HepG2 (cell line): ENCODE measurements at places on chromosomes 5 and 9. TPM values are rescaled to one million over a fixed set of nuclear protein-coding genes. Genes with fewer than 3 reads are reported as not detected.

The SLCO6A1 gene
- total RNA-seq: 0.31 TPM in 1 of 2 replicates, not detected in the other

- peaks cover 24% of the 10 kb centered on the region for H3K4me1 ChIP-seq
- no peaks in the 10 kb centered on the region for H3K27me3 ChIP-seq
- no peak overlapping the region for H3K27ac ChIP-seq
Measured at GRCh38 chr9:107749787-107750444, 260.3 kb upstream of the KLF4 start.

The TMOD1 gene
- 0.04 TPM in 1 of 2 replicates, not detected in the other for total RNA-seq

DNA sequence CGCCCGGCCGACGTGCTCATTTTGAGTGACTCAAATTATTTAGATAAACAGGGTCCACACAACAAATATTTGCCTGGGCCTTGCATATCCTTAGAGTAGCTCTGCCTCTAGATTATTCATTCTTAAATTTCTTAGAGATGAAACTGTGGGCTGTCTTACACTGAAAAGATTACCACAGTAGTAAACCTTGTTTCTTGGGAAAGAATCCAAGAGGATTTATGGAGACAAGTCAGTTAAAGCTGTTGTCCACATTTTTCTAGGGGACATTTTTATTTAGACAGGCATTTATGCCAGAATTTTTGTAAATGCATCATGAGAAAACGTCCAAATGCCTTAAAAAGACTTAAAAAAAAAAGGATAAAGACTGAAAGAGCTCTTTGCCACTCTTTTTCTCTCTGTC lies 32.6 kb upstream of the RANBP3L start:
- no peak overlapping the region for H3K4me3 ChIP-seq
- H3K27ac ChIP-seq: no peak overlapping the region
- H3K27me3 ChIP-seq: no peaks in the 10 kb centered on the region; the same call in 1 of the 2 replicates
- H3K36me3 ChIP-seq: no peaks in the 10 kb centered on the region
- no peak for DNase-seq
- H3K4me1 ChIP-seq: no peaks in the 10 kb centered on the region

DNA sequence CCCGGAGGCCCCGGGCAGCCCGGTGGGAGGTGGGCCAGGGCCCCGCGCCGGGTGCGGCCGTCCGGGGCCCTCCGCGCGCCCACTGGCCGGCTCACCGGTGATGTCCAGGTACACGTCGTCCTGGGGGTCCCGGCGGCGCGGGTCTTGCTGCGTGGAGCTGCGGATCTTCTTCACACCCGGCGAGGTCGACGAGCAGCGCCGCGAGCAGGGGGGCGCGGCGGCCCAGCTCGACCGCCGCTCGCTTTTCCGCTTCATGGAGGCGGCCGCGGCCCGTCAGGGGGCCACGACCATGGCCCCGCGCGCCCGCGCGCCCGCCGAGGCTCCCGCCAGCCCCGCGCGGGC lies 548 bp downstream of the CDC14B start:
- no peak for DNase-seq
- peak overlapping the region; percentile 65 for H3K27ac ChIP-seq
- H3K4me1 ChIP-seq: peaks cover 43% of the 10 kb centered on the region
- peak overlapping the region; percentile 87; the same call in 1 of the 2 replicates for H3K4me3 ChIP-seq
- H3K36me3 ChIP-seq: no peaks in the 10 kb centered on the region

The GABBR2 gene
- 0.02 TPM in 1 of 2 replicates, not detected in the other for total RNA-seq

DNA sequence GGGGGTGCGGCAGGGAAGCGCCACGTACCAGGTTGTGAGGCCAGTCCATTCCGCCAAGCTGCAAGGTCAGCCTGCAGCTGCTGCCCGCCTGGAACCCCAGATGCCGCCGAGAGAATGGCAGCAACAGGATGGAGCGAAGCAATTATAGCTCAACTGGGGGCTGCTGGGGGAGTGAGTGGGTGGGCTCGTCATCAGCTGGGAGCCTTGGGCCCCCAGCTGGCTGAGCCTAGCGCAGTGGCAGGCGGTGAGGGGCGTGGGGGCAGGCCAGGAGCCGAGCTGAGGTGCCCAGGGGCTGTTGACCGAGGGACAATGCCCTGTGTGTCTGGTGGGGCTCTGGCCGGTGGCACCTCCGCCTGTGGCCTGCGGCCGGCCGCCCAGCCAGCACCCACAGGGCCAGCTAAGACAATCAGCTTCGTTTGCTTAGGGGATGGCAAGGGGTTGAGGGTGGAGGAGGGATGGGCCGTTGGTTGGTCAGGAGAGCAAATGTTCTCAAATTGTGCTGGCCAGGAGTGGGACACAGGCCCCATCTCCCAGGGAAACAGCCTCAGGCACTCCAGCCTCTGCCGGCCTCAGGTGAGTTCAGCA lies at the start of gene IL17B:
Gene IL17B (minus strand): TSS at position 116 of the 585 bp plus-strand sequence. CDS start 67 bp downstream, at position 49.
- H3K36me3 ChIP-seq: no peaks in the 10 kb centered on the region
- H3K4me3 ChIP-seq: no peak within 1 kb of the TSS; the same call in 1 of the 2 replicates
- H3K4me1 ChIP-seq: peaks cover 57% of the 10 kb centered on the region
- no peaks in the 10 kb centered on the region for H3K27me3 ChIP-seq
- DNase-seq: no peak
- peak within 1 kb of the TSS; percentile 5 for H3K27ac ChIP-seq

The PCDHGA4 gene
- 0.15 and 0.58 TPM in 2 replicates for total RNA-seq

- H3K27ac ChIP-seq: no peak overlapping the region
- H3K4me3 ChIP-seq: no peak overlapping the region
- no peaks in the 10 kb centered on the region for H3K36me3 ChIP-seq
Measured at GRCh38 chr5:180648658-180649296, 623 bp downstream of the FLT4 start.

The PPP3R2 gene
- total RNA-seq: not detected in 2 replicates

GRCh38 chr9:127637322-127637847 lies 25.3 kb downstream of the STXBP1 start:
- H3K27ac ChIP-seq: no peak overlapping the region
- peak; percentile 38 for DNase-seq
- peaks cover 38% of the 10 kb centered on the region for H3K4me1 ChIP-seq
- no peaks in the 10 kb centered on the region for H3K36me3 ChIP-seq

GRCh38 chr9:131097948-131098278 lies 1.6 kb downstream of the AIF1L start:
- H3K4me1 ChIP-seq: peaks cover 30% of the 10 kb centered on the region
- peaks cover 2% of the 10 kb centered on the region; the same call in 1 of the 2 replicates for H3K27me3 ChIP-seq
- no peaks in the 10 kb centered on the region for H3K36me3 ChIP-seq
- no peak overlapping the region for H3K27ac ChIP-seq

GRCh38 chr9:97794666-97795065 lies 58.4 kb upstream of the FOXE1 start:
- H3K27me3 ChIP-seq: no peaks in the 10 kb centered on the region
- H3K27ac ChIP-seq: no peak overlapping the region
- no peak for DNase-seq
- peaks cover 12% of the 10 kb centered on the region for H3K4me1 ChIP-seq
- no peak overlapping the region for H3K4me3 ChIP-seq

DNA sequence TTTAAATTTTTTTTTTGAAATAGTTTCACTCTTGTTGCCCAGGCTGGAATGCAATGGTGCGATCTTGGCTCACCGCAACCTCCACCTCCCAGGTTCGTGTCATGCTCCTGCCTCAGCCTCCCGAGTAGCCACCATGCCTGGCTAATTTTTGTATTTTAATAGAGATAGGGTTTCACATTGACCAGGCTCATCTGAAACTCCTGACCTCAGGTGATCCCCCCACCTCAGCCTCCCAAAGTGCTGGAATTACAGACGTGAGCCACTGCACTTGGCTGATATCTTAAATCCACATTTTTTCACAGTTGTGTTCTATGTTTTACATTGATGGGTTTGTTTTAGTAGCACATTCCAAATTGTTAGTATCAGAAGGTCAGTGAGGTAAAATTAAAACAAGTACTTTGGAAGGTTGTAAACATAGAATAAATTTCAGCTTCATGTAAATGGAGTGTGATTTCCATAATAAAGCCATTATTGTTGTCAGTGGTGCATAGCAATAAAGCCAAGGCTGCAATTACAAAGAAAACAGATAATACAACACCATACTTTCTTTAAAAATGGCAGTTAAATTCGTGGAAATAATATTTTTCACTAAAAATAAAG lies 287.2 kb downstream of the ARRDC3 start:
- H3K27me3 ChIP-seq: no peaks in the 10 kb centered on the region
- H3K4me1 ChIP-seq: peaks cover 26% of the 10 kb centered on the region
- DNase-seq: no peak
- no peak overlapping the region for H3K4me3 ChIP-seq
- no peaks in the 10 kb centered on the region for H3K36me3 ChIP-seq

GRCh38 chr9:126842977-126843799 lies 17.3 kb upstream of the ZBTB34 start:
- H3K27me3 ChIP-seq: 0 out of 2 replicates have a peak, but pooled peaks cover 1% of the 10 kb centered on the region
- H3K36me3 ChIP-seq: 0 out of 2 replicates have a peak, but pooled peaks cover 1% of the 10 kb centered on the region
- H3K27ac ChIP-seq: no peak overlapping the region
- no peak overlapping the region for H3K4me3 ChIP-seq
- H3K4me1 ChIP-seq: no peaks in the 10 kb centered on the region

The PCDHGA1 gene
- 0.04 and 0.31 TPM in 2 replicates for total RNA-seq

DNA sequence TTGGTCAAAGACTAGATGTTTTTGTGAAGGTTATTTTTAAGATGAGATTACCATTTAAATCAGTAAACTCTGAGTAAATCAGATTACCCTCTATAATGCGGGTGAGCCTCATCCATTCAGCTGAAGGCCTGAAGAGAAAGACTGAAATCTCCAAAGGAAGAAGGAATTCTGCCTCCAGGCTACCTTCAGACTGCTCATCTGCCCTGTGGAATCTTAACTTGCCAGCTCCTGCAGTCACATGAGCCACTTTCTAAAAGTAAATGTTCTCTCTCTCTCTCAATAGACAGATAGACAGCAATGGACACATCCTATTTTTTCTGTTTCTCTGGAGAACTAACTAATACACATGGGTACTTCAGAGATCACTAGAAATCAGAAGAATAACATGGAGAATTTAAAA lies 182.8 kb downstream of the CFAP90 start:
- no peaks in the 10 kb centered on the region for H3K4me1 ChIP-seq
- H3K4me3 ChIP-seq: no peak overlapping the region
- H3K36me3 ChIP-seq: no peaks in the 10 kb centered on the region
- no peak overlapping the region for H3K27ac ChIP-seq
- H3K27me3 ChIP-seq: peaks cover 3% of the 10 kb centered on the region; the same call in 1 of the 3 replicates

DNA sequence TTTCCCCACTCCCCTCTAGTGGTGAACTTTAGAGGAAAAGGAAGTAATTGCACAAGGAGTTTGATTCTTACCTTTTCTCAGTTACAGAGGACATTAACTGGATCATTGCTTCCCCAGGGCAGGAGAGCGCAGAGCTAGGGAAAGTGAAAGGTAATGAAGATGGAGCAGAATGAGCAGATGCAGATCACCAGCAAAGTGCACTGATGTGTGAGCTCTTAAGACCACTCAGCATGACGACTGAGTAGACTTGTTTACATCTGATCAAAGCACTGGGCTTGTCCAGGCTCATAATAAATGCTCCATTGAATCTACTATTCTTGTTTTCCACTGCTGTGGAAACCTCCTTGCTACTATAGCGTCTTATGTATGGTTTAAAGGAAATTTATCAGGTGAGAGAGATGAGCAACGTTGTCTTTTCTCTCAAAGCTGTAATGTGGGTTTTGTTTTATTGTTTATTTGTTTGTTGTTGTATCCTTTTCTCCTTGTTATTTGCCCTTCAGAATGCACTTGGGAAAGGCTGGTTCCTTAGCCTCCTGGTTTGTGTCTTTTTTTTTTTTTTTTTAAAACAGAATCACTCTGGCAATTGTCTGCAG lies 25.3 kb downstream of the SLC22A5 start:
- peaks cover 10% of the 10 kb centered on the region for H3K4me1 ChIP-seq
- no peaks in the 10 kb centered on the region for H3K27me3 ChIP-seq
- no peak for DNase-seq
- H3K27ac ChIP-seq: no peak overlapping the region
- no peak overlapping the region for H3K4me3 ChIP-seq

The NUP214 gene
- total RNA-seq: 16.0 and 30.5 TPM in 2 replicates

- H3K4me1 ChIP-seq: no peaks in the 10 kb centered on the region
- no peak overlapping the region for H3K27ac ChIP-seq
- no peaks in the 10 kb centered on the region for H3K27me3 ChIP-seq
- DNase-seq: no peak
- H3K36me3 ChIP-seq: no peaks in the 10 kb centered on the region
Measured at GRCh38 chr9:109730228-109730627, 49.8 kb upstream of the PALM2AKAP2 start.

GRCh38 chr9:33393581-33393980 lies 8.8 kb downstream of the AQP7 start:
- no peaks in the 10 kb centered on the region for H3K27me3 ChIP-seq
- 0 out of 2 replicates have a peak overlapping the region, but pooled peaks have one; percentile 12 for H3K4me3 ChIP-seq
- DNase-seq: no peak
- peaks cover 54% of the 10 kb centered on the region for H3K4me1 ChIP-seq

DNA sequence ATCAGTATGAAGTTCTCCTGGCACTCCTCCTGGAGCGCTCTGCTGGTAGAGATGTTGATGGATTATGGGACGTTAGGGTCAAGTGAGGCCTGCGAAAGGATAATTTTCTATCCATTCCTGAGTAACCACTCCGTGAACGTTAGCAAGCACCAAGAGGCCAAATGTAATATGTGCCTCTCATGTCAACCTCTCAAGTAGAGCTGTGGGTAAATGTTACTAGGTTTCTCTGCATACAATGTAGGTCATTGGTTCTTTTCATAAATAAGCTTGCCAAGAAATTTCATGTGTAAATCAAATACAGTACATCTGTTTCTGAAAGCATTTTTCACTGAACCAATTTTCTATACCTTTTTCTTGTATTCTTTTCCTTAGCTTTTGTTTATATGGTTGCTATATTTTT lies 126.3 kb downstream of the KDM4C start:
- no peak for DNase-seq
- peaks cover under 1% of the 10 kb centered on the region; the same call in 1 of the 2 replicates for H3K4me1 ChIP-seq
- no peaks in the 10 kb centered on the region for H3K27me3 ChIP-seq
- no peak overlapping the region for H3K27ac ChIP-seq
- no peak overlapping the region for H3K4me3 ChIP-seq
- H3K36me3 ChIP-seq: peaks cover 4% of the 10 kb centered on the region

The NINJ1 gene
- total RNA-seq: 77.1 and 92.1 TPM in 2 replicates

The PKD2L2 gene
- total RNA-seq: not detected in 2 replicates

The PCDHB7 gene
- total RNA-seq: 0.02 TPM in 1 of 2 replicates, not detected in the other

DNA sequence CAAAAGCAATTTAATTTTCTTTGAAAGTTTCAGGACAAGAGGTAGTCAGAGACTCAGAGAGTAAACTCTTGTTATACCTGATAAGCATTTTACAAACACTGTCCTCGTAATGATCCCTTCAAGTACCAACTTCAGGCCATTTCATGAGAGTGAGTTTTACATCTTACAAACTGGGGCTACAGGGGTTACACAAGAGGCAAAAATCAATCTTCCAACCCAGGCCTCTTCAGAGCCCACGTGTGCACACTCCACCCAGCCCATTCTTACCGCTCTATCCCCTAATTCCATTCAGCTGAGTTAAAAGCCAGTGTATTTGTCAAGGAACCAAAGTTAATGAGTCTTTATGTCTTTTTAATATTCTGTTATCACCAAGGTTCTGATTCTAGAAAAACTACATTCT lies 46.5 kb downstream of the PSMB7 start:
- no peak for DNase-seq
- H3K27ac ChIP-seq: no peak overlapping the region
- H3K4me1 ChIP-seq: peaks cover 42% of the 10 kb centered on the region
- no peaks in the 10 kb centered on the region for H3K27me3 ChIP-seq
- peaks cover 6% of the 10 kb centered on the region for H3K36me3 ChIP-seq

- H3K36me3 ChIP-seq: no peaks in the 10 kb centered on the region
- DNase-seq: no peak
- H3K27me3 ChIP-seq: peaks cover 9% of the 10 kb centered on the region
- peaks cover 10% of the 10 kb centered on the region for H3K4me1 ChIP-seq
- no peak overlapping the region for H3K27ac ChIP-seq
Measured at GRCh38 chr5:132253452-132254320, 3.8 kb upstream of the PDLIM4 start.

- H3K4me3 ChIP-seq: peak overlapping the region; percentile 64
- H3K36me3 ChIP-seq: no peaks in the 10 kb centered on the region
- no peak for DNase-seq
Measured at GRCh38 chr5:59039296-59040023, 456.6 kb downstream of the RAB3C start.
